CD4-positive, alpha-beta T cell treated with Interleukin-1 beta for 1 hour (primary cell): ENCODE measurements at places on chromosomes 11 and 22.
A peak's percentile ranks its signal among the peaks of the same experiment; 100 is the strongest.

- no peak for DNase-seq
These were observed 79.3 kb upstream of the CRTAM start for GRCh38 chr11:122758974-122759373.

DNA sequence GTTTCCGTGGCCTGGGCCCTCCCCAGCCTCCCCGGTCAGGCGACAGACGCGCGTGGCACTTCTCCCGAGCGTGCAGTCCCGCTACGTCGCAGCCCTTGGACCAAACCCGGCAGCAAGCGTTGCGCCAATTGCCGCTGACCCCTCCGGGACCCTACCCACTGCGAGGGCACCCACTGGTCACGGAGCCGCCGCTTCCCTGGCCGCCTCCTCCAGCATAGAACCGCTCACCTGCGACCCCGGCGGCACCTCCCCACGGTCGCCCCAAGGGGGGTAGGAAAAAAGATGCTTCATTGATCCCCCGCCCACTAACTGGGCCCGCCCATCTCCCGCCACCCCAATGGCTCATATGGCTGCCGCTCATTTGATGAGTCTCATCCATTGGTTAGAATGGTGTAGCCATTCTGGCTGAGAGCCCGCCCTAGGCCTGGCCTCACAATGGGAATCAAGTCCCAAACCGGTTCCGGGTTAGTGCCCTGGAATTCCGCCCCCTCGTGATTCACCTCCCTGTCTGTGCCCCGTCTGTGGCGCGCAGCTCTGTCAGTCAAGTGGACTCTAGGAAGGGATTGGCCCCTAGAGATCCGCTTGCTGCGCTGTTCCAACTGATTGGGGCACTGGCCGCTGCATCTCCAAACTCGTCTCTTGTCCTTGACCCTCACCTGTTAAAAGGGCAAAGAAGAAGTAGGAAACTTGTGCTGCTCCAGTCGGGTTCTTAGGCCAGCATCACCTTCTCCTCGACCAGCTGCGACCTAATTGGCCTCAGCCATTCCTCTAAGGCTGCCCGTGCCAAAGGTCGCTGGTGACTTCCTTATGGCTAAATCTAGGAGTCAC is at the start of gene MSANTD4:
TSS of gene MSANTD4 (minus strand) at position 274 of the 828 bp plus-strand sequence. CDS start 11,323 bp downstream, outside the sequence.
- peak; percentile 97 for DNase-seq

DNA sequence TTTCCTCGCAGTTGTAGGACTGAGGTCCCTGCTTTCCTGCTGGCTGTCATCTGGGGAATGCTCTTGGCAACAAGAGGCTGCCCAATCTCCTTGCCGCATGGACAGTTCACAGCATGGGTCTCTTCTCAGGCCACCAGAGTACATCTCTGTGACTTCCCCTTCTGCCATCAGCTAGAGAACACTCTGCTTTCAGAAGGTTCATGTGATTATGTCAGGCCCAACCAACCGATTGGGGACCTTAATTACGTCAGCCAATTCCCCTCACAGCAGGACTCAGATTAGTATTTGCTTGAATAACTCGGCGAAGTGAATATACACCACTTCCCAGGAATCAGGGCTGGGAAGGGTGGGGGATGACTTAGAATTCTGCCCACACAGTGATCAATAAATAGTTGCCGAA is 61.9 kb upstream of the CSNK2A3 start:
- DNase-seq: no peak

DNA sequence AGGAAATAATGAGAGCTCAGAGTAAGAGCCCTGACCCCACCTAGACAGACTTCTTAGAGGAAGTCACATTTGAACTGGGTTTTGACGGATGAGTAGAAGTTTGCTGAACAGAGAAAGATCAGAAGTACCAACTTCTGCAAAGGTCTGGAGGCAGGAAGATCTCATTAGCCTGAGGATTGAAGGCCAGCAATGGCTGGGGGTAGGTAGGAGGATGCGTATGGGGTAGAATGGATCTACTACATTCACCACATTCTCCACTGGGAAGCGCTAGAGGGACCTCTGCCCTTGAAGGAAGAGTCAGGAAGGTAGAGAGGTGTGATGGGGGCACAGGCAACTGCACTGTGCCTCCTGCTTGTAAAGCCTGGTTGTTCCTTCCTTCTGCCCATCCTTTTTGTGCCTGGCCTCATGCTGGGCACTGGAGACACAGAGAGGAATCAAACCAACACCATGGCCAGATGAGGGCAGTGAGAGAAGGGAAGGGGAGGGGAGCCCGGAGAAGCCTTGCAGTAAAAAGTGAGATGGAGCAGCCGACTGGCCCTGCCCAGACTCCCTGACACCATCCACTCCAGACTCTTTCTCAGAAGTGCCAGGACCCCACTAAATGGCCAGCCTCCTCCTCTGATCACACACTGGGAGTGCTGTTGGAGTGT is 4.9 kb downstream of the TPBGL start:
- no peak for DNase-seq

- no peak for DNase-seq
These were observed 10.8 kb downstream of the SYT12 start for GRCh38 chr11:67033661-67034166.

DNA sequence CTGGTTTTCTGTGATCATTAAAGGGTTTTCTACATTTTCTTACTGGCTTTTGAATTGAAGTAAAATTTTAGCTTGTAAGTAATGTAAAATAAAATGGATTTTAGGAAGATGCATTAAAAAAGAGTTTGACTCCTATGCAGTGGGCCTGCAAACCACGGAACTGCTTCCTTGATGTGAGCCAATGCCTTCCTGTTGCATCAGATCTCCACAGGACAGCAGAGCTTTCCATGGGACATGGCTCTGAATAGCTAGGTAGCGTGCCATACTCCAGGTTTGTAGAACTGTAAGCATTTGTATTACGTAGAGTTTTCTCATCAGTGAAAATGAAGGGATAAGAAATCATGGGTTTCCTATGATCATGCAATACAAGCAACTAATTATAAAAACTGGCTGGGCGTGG is 133.4 kb downstream of the SWAP70 start:
- no peak for DNase-seq

- no peak for DNase-seq
These were observed 63.7 kb downstream of the PPFIBP2 start for GRCh38 chr11:7577291-7578190.

DNA sequence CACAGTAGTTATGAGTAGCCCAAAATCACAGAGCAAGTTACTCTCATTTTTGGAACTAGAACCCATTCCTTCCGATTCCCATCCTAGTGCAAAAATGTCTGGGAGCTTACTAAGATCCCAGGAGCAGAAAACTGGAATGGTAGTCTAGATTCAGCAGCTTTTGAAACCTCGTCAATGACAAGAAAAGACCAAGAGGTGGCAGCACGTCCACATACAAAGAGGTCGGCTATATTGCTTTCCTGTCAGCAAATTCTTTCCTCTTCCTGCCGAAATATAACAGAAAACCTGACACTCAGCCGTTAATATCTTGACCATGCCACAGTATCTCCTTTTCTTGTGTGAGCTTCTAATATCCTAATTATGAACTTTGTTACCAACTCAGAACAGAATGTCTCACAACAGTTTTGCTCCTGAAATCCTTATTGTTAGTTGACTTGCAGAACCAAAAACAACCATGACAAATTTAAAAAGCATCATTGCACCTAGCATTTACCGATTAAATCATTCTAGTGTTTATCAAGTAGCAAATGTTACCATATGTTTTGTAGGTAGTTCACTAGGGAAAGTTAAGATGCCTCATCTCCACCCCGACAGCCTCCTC is 92.8 kb upstream of the OR9G4 start:
- peak; percentile 2 for DNase-seq

GRCh38 chr11:70430671-70431574 is 32.6 kb downstream of the CTTN start:
- no peak for DNase-seq

DNA sequence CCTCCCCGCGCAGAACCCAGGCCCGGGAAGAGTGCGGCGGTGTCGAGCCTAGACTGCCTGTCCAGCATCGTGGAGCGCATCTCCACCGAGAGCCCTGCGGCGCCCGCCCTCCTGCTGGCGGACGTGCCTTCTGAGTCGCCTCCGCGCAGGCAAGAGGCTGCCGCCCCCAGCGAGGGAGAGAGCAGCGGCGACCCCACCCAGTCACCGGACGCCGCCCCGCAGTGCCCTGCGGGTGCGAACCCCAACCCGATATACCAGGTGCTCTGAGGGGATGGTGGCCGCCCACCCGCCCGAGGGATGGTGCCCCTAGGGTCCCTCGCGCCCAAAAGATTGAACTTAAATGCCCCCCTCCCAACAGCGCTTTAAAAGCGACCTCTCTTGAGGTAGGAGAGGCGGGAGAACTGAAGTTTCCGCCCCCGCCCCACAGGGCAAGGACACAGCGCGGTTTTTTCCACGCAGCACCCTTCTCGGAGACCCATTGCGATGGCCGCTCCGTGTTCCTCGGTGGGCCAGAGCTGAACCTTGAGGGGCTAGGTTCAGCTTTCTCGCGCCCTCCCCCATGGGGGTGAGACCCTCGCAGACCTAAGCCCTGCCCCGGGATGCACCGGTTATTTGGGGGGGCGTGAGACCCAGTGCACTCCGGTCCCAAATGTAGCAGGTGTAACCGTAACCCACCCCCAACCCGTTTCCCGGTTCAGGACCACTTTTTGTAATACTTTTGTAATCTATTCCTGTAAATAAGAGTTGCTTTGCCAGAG is 2.0 kb downstream of the MYOD1 start:
- DNase-seq: no peak

GRCh38 chr11:34254011-34254410 is 103.8 kb downstream of the ABTB2 start:
- DNase-seq: no peak

DNA sequence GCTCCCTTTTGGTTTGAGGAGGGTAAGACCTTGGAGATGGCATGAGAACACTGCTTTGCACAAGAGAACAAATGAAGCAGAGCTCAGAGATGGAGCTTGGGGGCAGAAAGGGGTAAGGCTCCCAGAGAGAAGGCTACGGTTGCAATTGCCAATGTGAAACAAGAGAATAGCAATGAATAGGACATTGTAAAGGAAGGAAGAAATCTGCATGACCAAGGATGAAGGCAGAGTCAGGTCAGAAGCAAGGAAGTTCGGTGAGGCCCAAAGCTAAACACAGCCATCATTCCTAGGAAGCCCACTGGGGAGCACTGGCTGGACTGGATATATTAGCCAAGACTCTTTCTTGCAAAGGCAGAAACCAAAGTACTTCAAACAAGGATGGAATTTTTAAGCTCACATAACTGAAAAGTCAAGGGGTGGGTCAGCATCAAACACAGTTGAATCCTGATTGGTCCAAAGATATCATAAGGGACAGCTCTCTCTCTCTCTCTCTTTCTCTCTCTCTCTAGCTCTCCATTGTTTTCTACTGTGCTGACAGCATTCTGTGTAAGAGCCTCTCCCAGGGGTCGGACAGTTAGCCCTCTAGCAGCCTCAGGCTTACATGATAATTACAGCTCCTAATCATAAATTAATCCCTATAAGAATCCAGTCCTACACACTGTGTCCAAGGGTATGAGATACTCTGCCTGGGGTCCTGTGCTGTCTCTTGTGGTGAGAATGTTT is 484.3 kb downstream of the SOX6 start:
- DNase-seq: no peak

GRCh38 chr11:88188251-88188931 is 13.1 kb upstream of the RAB38 start:
- DNase-seq: no peak

DNA sequence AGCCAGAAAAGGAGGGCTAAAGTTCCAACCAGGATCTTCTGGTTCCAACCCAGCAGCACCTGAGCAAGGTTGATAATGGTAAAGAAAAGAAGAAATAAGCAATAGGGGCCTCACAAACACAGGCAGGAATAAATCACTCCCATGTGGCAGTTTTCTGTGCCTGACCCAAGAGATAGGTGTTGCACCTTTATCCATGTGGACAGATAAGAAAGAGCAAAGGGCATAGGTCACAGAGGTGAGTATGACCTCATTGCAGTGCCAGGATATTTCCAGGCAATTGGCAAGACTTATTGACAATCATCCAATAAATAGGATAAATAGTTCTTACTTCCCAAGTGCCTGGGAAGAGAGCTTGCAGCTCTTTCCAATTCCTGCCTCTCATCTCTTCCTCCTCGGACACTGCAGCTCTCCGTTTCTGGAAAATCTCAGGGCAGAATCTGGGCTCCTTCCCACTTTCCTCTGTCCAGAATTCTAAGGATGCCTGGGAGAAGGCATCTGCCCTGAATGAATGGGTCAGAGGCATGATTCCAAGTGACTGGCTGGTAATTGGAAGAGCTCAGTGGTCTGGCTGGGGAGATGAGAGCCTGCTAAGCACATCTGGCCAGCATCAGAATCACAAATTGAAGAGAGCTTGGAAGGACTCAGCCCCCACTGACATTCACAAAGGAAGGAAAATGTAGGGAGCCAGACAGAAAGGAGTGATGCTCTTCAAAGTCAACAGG is 14.5 kb upstream of the LRRC55 start:
- DNase-seq: no peak

DNA sequence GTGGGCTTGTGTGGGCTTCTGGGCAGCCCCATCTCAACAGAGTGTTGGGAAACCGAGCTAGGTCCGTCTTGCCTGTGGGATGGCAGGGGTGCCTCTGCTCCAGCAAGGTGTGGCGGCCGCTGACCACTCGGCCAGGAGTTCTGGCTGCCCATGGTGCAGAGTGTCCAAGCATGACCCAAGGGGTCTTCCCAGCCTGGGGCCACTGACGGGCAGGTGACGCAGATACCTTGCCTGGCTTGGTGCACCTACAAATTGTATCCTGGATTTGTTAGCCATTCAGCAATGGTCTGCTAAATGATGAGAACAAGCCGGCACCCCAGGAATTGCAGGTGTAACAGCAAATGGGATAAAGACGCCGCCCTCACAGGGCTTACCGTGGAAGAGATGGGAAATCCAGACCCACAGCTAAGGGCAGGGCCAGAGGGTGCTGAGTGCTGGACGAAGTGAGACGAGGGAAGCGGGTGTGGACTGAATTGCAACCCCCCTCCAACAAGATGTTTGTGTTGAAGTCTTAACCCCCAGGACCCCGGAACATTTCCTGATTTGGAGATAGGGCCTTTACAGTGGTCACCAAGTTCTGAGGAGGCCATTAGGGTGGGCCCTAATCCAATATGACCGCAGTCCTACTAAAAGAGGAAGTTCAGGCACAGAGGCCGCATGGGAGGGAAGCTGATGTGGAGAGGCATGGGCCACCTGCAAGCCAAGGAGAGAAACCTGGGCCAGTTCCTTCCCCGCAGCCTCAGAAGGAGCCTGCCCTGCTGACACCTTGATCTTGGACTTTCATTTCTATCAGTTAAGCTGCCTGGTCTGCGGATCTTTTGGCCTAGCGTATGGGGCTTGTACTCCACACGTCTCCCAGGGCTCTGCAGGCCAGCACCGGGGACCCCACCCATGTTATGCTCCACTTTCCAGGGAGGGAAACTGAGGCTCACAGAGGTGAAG is 45.2 kb upstream of the LINC01488 start:
- DNase-seq: no peak

DNA sequence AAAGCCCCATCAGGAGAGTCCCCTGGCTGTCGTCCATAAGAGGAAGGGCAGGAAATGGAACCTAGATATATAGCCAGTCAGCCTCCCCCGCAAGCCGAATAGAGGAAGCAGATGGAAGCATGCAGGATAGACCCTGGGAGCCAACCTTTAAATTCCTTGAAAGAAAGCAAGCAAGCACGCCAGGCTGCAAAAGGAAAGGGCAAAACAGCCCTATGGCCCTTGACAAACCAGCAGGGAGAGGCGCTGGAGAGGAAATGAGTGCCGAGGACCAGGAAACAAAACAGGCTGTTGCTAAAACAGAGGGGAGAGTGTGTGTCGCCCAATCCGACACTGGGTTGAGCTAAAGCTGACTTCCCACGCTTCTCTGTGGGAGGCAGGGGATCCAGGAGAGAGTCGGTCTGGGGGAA is 203.5 kb upstream of the MTNR1B start:
- DNase-seq: no peak

- peak; percentile 25 for DNase-seq
These were observed 6.0 kb upstream of the LMO2 start for GRCh38 chr11:33897761-33898375.
